RCC 7860 (cell line): ENCODE measurements at places on chromosomes 2 and 18.

GRCh38 chr18:22639561-22639960, 221.8 kb upstream of the CTAGE1 start:
- DNase-seq = no peak

DNA sequence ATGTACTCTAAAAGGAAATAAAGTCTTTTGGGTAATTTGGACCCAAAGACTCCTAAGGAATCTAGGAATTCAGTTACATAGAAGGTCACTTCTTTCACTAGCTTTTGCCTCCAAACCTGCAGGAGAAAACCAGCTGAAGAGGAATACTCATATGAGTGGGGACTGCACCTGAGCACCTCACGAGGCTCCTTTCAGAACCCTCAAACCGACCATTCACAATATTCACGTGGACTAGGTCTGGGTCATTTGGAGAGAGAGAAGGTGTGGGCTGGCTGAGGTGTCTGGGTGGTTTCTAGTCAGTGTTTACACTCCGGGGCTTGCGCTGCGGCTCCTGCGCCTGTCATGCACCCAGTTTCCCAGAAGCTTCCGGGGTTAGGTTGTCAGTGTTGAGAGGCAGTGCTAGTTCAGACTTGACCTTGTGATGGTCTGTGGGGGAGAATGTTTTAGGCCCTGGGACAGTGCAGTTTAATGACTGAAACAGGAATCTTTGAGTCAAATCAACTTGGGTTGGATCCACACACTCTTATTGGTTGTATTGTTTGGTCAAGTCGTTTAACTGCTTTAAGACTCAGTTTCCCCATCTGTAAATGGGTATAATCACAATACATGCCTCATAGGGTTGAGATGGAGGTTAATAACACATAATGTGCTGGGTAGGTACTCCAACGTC, 78.4 kb downstream of the LIMS1 start:
- no peak for DNase-seq

- DNase-seq = no peak
Measured at GRCh38 chr2:168190590-168191336, 56.6 kb downstream of the STK39 start.

- peak; percentile 89 for DNase-seq
Measured at GRCh38 chr2:45184606-45185005, 175.4 kb upstream of the SIX2 start.

GRCh38 chr2:181947273-181947672, 38.4 kb upstream of the PPP1R1C start:
- DNase-seq = no peak

DNA sequence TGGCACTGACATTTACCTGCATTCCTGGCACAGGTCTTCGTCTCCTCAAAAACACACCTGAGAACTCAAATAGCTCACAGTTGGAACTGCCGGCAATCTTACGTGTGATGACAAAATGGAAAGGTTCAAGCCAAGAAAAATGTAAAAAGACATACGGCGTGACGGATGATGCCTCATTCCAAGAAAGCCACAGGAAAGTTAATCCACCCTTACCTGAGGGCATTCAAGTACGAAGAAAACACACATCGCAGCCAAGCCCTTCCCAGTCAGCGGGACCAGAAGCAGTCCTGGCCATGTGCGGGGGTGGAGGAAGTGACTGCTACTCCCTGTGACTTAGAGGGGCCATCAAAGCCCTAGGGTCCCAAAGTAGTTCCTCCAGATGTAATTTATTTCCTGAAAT, 986.3 kb upstream of the CELF4 start:
- DNase-seq = no peak

DNA sequence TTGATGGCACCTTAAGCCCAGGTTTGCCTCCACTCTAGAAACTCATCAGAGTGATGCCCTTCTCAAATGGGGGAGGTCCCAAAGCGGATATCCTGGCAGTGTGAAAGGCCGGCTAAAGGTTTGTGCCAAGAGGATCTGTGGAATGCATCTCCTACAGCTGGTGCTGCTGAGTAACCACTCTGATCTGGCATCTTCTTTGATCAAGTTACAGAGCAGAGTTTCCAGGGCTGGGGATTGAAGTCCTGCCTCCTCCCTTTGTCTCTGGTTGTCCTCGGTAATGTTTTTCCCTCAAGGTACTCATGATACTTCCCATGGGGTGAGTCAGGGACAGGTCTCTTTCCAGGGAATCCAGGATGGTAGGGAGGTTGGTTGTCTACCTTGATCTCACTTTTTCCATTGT, 24.6 kb downstream of the PRKRA start:
- no peak for DNase-seq

GRCh38 chr2:11938196-11938595, 191.8 kb downstream of the LPIN1 start:
- no peak for DNase-seq

GRCh38 chr18:64650068-64650467, 501.2 kb upstream of the LINC00305 start:
- DNase-seq = no peak

DNA sequence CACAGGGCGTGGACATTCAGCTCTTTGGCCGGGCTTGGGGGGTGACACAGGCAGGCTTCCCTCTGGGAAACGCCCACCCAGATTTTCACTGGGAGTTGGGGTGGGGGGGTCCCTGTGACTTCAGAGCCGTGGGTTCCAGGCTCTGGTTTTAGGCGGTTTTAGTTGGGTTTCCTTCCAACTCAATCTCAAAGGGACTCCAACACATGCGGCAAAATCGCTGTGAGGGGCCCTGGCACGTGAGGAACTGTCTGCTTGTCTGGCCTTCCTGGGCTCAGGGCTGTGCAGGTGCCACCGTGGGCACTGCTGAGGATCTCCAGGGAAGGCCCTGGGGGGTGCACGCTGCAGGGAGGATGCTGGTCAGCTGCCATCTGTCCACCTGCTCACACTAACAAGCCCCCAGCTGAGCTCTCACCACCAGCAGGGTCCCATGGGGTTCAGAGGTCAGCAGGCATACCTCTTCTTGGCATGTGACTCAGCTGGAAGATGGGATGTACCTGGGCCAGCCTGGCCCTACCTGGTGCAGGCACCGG, 11.7 kb downstream of the HS6ST1 start:
- DNase-seq = no peak

- no peak for DNase-seq
Measured at GRCh38 chr18:47168913-47169312, 7.3 kb downstream of the IER3IP1 start.

- no peak for DNase-seq
Measured at GRCh38 chr2:10903861-10904210, 7.9 kb upstream of the KCNF1 start.

GRCh38 chr2:67526283-67526682, 129.2 kb downstream of the ETAA1 start:
- no peak for DNase-seq

DNA sequence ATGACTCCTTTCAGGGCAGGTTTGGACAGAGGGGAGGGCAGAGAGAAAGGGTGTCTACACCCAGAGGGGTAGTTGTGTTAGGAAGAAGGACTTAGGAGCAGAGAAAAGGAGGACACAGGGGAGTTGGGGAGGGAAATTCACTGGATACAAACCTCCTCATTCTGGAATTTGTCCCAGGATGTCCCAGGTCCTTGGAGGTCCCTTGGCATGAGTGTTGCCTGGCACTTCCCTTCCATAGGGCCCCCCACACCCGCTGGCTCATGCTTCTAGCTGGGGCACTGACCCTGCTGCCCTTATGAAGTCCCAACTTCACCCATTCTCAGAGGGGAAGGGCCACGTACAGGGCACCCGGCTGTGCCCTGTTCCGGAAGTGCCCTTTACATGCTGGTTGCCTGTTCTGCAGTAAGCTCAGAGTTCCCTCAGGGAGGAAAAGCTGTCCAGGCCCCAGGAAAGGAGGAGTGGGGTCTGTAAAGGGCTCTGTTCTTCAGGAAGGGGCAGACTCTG, 93.6 kb upstream of the SMAD2 start:
- DNase-seq = no peak
